ENCODE measurements at places on chromosomes 6 and 20.

- peak; percentile 57 for DNase-seq
These were observed 56.1 kb upstream of the LAMP5 start for GRCh38 chr20:9458138-9458796.

GRCh38 chr20:24102290-24102689, 113.7 kb upstream of the GGTLC1 start:
- peak; percentile 22 for DNase-seq

DNA sequence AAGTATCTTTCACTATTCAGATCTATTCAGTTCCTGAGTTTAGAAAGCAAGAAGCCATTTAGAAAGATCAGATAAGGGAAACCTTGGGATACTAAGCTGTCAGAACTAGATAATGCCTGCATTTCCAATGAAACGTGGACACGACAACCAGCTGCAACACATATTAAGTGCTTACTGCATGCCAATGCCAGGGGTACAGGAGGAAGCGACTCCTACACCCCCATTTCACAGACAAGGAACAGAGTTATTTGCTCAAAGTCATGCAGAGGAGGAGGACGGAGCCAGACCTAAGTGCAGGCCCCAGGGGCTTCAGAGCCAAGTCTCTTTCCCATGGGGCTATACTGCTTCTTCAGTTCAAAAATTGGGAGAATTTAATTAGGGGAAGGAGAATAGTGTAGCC, 62.4 kb downstream of the PREX1 start:
- DNase-seq = no peak

DNA sequence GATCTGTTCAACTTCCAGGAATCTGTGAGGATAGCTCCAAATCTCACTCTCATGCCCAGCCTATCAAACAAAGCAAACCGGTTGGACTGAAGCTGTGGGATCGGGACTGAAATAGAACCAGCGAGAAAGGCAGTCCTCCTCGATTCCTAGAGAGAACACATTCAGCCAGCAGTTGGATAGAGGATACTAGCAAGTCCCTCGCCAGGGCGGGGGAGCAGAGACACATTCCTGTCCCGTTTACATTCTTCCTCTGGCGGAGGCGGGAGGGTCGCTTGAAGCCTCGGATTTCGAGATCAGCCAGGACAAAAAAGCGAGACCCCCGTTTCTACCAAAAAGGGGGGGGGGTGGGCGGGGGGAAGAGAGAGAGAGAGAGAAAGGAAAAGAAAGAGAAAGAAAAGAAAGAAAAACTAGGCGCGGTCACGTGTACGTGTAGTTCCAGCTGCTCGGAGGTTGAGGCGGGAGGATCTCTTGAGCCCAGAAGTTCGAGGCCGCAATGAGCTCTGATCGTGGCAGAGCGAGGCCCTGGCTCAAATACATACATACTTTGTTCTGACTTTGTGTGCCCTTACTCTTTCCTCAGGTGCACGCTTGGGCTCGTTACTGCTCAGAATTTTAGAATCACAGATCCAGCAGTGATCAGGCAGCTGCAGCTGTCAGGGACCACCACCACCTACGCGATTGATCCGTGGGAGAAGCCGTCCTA, 19.5 kb downstream of the ZNF311 start:
- DNase-seq = peak; percentile 98

DNA sequence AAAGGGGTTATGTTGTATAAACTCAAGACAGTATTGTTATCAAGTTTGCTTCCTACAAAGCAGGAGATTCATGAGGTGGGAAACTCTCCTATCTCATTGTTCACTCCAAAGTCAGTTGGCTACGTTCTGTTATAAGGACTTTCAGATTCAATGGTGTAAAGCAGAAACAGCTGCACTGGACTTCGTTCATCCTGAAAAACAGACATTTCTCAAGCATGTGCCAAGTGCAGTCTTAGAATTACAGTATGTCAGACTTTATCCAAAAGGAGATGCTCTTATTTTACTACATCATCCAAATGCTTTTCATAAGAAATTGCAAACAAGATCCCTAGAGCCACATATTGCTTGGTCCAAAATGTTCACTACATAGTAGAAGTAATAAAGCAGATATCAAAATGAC, 14.9 kb downstream of the COL21A1 start:
- DNase-seq = no peak

GRCh38 chr6:165390475-165390874, 81.1 kb upstream of the C6orf118 start:
- DNase-seq = no peak

- peak; percentile 69 for DNase-seq
These were observed 14.7 kb upstream of the CHD6 start for GRCh38 chr20:41632896-41633295.

- no peak for DNase-seq
These were observed 99.8 kb downstream of the TAF4 start for GRCh38 chr20:61965606-61966491.

GRCh38 chr20:51427651-51428291, 114.7 kb downstream of the NFATC2 start:
- no peak for DNase-seq

- DNase-seq = no peak
These were observed 32.6 kb downstream of the MDFI start for GRCh38 chr6:41670703-41671360.

DNA sequence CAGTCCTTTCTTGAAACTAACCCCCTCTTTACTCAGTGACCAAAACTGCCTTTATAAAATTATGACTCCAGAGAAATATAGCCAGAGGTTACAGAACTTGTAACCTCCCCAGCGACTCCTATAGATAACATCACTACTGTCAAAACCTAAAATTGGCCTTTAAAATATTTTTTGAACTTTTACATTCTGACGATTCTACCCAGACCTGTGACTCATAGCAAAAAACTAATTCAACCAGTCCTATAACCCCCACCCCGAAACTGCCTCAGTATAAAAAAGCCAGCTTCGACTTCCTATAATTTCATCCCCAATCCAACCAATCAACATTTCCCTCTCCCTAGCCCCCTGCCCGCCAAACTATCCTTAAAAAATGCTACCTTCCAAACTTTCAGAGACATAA, 13.9 kb downstream of the JPH2 start:
- no peak for DNase-seq

- no peak for DNase-seq
These were observed 21.5 kb upstream of the ARHGAP18 start for GRCh38 chr6:129731428-129731827.

DNA sequence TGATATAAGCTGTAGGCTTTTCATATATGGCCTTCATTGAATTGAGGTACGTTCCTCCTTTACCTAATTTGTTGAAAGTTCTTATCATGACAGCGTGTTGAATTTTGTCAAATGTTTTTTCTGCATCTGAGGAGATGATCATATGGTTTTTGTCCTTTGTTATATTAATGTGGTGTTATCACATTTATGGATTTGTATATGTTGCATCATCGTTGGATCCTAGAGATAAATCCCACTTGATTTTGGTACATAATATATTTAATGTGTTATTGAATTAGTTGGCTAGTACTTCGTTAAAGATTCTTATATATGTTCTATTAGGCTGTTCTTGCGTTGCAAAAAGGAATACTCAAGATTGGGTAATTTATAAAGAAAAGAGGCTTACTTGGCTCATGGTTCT, 8.6 kb upstream of the WFDC9 start:
- DNase-seq = no peak

- no peak for DNase-seq
These were observed 301.9 kb downstream of the TFAP2A start for GRCh38 chr6:10112871-10113549.

- DNase-seq = peak; percentile 26
These were observed 307.8 kb downstream of the TAF4 start for GRCh38 chr20:61757678-61758563.
